ENCODE measurements at places on chromosomes 2 and 18. TPM values are rescaled to one million over a fixed set of nuclear protein-coding genes. Genes with fewer than 3 reads are reported as not detected.
A peak's percentile ranks its signal among the peaks of the same experiment; 100 is the strongest.

DNA sequence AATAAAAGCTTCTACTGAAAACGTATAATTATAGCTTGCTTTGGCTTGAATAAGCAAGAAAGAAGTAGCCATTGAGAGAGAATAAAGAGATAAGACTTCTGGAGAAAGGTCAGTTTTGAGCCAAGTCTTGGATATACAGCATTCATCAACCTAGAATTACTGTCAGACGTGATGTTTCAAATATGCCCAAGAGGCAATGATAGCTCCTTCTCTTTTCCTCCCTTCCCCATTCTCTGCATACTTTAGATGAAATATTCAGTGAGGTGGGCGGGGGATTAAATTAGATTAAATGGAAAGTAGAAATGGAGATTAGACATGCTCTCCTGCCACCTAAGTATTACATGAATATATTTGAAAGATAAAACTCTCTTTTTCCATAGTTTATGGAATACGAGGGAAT is 8.7 kb downstream of the ANTXR1 start:
- no peak for DNase-seq

DNA sequence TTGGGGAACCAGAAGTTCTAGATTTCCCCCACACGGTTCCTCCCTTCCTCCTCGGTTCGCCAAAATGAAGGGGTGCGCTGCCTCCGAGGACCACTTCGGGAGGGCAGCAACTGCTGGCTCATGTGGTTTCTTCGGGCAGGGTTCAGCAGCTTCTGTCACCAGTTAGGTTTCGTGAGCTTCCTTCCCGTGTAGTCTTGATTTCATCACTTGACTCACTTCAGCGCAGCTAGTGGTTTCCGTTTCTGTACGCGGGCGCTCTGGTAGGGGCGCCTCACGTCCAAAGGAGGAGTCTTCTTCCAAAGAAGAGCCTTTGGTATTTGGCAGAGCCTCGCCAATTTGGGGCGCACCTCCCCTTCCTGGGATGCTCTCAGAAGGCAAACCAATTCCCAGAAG is 485 bp upstream of the GALNT3 start:
- DNase-seq, result peak; percentile 23

DNA sequence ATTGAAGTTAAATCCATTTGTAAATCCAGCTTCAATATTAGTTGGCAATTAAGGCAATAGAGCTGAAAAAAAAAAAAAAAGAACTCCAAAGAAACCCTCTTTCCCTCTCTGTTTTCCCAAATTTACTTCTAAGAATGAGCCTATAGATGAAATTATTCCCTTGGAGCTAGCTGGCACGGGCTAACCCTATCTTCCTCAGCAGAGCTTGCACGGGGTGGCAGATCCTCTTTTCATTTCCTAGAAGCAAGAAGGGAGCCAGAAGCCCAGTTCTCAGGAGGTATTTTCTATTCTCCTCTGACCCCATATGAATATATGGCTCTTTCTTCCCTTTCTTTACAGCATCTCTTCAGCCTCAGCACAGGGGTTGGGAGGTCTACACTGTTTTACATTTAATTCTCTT is 426.0 kb downstream of the TGIF1 start:
- no peak for DNase-seq

DNA sequence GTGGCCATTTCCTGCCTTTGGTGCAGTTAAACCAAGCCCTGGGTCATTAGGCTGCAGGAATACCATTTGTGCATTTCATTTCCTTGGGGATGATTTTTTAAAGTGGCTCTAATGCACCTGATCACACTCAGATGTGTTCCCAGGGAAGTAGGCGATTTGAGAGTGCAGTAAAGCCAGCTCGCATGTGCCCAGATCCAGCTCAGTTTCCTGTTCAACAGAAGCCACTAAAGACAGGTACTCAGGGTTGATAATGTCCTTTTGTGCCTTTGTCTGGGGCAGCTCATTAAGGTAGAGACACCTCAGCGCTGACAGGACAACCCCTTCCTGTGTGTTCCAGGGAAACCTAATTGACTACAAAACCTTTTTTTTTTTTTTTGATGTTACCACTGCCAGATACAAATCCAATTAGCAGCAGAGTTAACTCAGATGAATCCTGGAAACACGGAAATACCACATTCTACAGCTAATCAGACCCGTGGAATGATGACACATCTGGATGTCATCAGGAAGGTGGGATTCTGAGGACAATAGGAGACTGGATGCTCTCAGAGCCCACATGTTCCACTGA is 15.2 kb upstream of the CHRNA1 start:
- no peak for DNase-seq

- DNase-seq, result no peak
These were observed 130.1 kb upstream of the TMEM18 start for GRCh38 chr2:807300-807699.

DNA sequence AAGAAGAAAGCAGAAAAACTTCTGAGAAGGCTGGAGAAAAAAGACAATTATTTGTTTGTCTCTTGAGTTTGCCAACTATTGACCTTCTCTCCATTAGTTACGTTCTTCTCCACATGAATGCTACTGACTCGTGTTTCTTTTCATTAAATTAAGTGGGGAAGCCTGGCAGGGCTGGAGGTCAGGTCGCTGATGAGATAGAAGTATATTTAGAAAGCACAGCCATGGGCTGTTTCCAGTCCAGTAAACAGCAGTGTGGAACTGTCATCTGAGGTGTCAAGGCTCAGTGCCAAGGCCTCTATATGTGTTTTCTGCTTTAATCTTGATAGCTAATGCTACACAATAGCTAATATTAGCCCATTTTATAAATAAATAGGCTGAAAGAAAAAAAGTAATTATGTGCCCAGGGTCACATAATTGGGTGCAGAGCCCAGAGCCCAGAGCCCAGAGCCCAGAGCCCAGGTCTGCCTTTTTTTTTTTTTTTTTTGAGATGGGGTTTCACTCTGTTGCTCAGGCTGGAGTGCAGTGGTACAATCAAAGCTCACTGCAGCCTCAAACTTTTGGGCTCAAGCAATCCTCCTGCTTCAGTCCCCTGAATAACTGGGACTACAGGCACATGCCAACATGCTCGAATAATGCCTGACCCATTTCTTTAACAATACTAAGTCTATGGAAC is 6.3 kb downstream of the MSGN1 start:
- no peak for DNase-seq

The DNER gene
- total RNA-seq, result not detected

The GCG gene
- not detected for total RNA-seq

DNA sequence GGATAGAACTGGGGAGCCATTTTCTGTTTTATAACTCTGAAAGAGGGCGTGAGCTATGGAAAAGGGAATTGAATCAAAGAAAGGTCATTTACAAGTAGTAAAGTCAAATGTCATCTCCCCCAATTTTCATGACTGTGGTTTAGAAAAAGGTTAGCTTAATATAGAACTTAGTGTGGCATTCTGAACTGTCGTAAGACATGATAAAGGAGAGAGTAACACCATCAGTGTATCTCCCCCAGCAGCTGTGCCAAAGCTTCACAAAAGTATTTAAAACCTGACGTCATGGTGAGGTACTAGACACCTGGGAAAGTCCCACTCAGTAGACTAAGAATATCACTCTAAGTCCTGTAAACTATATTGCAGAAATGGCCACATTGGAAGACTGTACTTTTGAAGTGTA is 5.8 kb upstream of the IKZF2 start:
- no peak for DNase-seq

GRCh38 chr2:121008975-121009374 is 273.3 kb downstream of the GLI2 start:
- no peak for DNase-seq

The MAP3K19 gene
- not detected for total RNA-seq

DNA sequence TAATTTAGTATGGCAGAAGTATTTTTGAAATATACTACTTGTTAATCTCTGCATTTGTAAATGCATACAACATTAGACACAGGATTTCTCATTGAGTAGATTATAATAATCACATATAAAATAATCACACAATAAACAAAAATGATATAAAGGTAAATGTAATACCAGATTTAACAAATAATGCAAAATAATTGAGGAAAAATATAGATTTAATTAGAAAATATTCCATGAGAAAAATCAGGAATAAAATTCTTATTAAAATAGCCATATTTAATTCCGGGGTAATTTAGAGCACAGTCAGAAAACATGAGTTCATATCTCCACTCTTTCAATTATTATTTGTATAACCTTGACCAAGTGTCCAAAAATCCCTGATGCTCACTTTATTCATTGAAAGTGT is 385.9 kb upstream of the SYT4 start:
- DNase-seq, result no peak

DNA sequence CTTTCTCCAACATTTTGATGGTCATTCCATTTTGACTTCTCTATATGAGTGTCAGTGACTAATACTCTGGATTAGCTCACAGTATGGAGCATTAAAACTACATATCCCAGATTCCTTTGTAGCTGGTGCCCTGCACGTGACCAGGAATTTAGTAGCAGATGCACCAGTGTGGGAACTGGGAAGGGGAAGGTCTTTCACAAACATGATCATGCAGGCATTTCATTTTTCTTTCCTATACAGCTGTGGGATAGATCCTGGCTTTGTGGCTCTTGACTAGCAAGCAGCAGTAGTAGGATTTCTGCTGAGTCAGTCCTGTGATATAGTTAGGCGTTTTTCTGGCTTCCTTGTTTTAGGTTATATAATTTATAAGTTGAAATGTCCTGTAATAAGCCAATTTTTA is 971.0 kb upstream of the CDH2 start:
- no peak for DNase-seq

The GMCL1 gene
- total RNA-seq, result 28.2 TPM

- no peak for DNase-seq
These were observed 78.3 kb downstream of the KCMF1 start for GRCh38 chr2:85049236-85049635.

The CYP20A1 gene
- total RNA-seq, result 50.8 TPM

DNA sequence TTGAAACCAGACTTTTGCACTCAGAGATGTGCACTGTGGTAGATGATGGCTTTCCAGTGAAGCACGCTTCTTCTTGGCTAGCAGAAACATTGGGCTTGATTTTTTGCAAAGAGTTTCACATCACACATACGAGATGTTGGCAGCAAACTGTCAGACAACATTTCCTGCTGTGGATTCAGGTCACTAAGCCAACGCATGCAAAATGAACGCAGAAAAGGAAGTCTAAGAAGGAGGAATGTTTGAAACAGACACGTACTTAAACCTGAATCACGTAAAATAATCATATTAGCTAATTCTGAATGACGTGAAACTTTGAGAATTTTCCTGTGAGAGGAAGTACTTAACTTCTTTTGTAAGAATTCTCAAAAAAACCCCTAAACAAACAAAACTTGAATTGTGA is 88.1 kb downstream of the EPB41L3 start:
- no peak for DNase-seq

The IL37 gene
- not detected for total RNA-seq

DNA sequence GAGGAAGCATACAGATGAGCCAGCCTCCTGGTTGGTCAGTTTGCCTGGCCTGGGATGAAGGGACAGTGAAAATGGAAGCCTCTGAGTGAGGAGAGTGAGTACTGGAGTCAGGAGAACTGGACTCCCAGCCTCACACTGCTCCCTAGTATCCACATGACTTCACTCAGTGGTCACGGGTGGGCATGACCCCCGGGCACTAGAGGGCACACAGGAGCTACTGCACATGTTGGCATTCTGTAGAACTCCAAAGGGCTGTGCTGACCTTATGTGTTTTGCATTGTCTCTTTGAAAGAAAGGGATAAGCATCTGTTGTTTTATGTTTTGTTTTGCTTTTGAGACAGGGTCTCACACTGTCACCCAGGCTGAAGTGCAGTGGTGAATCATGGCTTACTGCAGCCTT is 23.7 kb downstream of the NCAPH start:
- no peak for DNase-seq

The TNFAIP6 gene
- total RNA-seq, result not detected

Data from CD4-positive, alpha-beta memory T cell (primary cell).